Left cardiac atrium (tissue), 4 donors: ENCODE measurements at places on chromosomes 11 and 22. TPM values are rescaled to one million over a fixed set of nuclear protein-coding genes. Genes with fewer than 3 reads are reported as not detected.

- no peak for DNase-seq
Measured at GRCh38 chr22:49462795-49463194, 364.9 kb downstream of the BRD1 start.

Gene LRRC55
- not detected for total RNA-seq

Gene CD3E
- 1.6 TPM for total RNA-seq

Gene TP53AIP1
- not detected for total RNA-seq

DNA sequence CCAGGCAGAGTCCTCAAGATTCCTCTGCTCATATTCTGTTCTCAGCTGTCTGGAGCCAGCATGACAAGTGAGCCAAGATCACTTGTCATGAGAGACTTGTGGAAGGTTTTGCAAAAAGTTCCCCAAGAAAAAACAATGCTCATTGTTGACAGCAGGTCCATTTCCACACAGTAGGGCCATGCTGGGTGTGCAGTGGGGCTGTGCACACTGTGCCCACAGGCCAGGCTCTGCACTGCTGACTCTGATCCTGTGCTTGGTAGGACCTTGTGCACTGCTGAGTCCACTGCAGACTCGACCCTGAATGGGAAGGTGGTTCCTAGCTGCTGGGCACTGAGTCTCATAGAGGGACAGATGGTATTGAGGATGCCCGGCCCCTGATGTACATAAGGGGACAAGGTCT is 33.9 kb upstream of the IGLL5 start:
- DNase-seq, result no peak

GRCh38 chr11:30172883-30173311 is 57.9 kb upstream of the FSHB start:
- no peak for DNase-seq

DNA sequence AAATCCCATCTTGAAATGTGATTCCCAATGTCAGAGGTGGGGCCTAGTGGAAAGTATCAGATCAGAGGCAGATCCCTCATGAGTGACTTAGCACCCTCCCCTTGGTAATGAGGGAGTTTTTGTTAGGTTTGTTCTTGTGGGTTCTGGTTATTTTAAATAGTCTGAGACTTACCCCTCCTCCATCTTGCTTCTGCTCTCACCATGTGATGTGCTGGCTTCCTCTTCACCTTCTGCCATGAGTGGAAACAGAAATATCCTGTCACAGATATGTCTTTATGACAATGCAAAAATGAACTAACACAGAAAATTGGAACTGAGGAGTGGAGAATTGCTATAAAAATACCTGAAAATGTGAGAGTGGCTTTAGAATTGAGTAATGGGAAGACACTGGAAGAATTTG is 33.1 kb downstream of the TMEM225 start:
- DNase-seq, result no peak

Gene HTR3A
- total RNA-seq, result 0.18 TPM

GRCh38 chr11:3949125-3949524 is 93.7 kb downstream of the STIM1 start:
- no peak for DNase-seq

GRCh38 chr11:65792456-65792855 is 5.6 kb downstream of the OVOL1 start:
- DNase-seq, result no peak
